NCI-H1930 (cell line): ENCODE measurements at places on chromosomes 2 and 18.

- no peak for DNase-seq
Observed at GRCh38 chr2:63544017-63544627, 44.2 kb downstream of the WDPCP start.

GRCh38 chr2:49770919-49771318, 616.6 kb upstream of the FSHR start:
- DNase-seq: no peak

- DNase-seq: no peak
Observed at GRCh38 chr18:41075212-41075611, 879.8 kb upstream of the PIK3C3 start.

- peak; percentile 53 for DNase-seq
Observed at GRCh38 chr2:66696374-66696773, 261.4 kb downstream of the MEIS1 start.

DNA sequence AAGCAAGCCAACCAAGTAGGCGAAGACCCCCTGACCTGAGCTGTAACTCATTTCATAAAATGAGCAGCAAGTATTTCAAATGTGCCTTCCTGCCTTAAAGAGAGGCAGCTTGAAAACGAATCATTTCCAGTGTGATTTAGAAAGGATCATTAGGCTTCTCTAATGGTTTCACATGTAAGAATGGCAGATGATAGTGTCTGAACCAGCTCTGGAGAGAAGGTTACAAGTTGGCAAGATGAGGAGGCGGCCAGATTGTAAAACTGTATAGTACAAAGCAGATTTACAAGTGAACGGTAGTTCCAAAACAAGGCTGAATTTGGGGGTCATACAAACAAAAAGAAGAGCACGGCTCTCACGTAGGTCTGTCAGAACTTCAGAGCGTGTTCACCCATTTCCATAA, 132.4 kb downstream of the ZNF516 start:
- DNase-seq: no peak

- DNase-seq: no peak
Observed at GRCh38 chr2:175880-176820, 87.7 kb downstream of the SH3YL1 start.

GRCh38 chr2:195859513-195859912, 202.5 kb downstream of the SLC39A10 start:
- DNase-seq: no peak

DNA sequence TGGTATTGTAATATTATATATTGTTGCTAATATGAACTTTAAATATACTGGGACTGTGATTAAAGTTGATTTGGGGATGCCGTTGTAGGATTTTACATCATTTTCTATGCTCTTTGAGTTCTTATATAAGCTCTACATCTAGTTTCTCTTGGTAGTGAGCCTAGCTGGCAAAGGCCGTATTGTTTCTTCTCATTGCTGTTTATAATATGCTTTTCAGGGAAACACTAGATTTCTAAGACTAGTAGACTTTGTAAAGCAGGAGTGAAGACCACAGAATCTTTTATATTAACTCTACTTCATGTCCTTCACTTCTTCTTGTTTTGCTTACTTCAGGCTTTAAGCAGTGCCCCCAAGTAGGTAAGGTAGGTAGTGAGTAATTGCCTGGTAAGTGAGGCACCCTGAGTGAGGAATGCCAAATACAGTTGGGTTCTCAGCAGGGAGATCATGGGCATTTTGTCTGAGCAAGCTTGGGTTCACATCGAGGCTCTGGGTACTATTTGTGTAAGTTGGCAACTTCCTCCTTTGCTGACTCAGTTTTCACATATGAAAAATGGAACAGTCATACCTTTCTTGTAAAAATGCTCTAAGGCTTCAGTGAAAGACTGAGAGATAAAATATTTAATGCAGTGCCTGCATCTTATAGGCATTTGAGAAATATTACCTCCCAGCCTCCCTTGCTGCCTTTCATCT, 96.4 kb downstream of the RNF144A start:
- DNase-seq: no peak

DNA sequence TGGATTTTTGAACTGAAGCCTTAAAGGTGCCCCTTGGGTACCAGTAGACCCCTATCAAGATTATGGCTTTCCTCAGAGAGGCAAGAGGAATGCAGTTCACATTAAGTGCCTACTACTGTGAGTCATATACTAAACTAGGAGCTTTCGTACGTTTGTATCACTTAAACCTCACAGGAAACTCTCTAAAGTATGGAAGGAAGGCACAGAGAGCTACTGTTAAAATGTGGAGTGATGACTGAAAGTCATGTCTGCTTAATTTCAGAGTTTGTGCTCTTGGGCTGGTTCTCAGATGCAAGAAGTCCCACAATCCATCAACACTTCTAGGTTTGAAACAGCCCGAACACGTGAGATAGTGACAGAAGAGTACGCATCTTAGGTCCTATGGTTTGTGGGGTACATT, 4.7 kb downstream of the PLCL1 start:
- DNase-seq: no peak

GRCh38 chr2:237624565-237624964, 2.8 kb upstream of the LRRFIP1 start:
- DNase-seq: no peak

- DNase-seq: no peak
Observed at GRCh38 chr18:40935423-40935822, 1019.6 kb upstream of the PIK3C3 start.

DNA sequence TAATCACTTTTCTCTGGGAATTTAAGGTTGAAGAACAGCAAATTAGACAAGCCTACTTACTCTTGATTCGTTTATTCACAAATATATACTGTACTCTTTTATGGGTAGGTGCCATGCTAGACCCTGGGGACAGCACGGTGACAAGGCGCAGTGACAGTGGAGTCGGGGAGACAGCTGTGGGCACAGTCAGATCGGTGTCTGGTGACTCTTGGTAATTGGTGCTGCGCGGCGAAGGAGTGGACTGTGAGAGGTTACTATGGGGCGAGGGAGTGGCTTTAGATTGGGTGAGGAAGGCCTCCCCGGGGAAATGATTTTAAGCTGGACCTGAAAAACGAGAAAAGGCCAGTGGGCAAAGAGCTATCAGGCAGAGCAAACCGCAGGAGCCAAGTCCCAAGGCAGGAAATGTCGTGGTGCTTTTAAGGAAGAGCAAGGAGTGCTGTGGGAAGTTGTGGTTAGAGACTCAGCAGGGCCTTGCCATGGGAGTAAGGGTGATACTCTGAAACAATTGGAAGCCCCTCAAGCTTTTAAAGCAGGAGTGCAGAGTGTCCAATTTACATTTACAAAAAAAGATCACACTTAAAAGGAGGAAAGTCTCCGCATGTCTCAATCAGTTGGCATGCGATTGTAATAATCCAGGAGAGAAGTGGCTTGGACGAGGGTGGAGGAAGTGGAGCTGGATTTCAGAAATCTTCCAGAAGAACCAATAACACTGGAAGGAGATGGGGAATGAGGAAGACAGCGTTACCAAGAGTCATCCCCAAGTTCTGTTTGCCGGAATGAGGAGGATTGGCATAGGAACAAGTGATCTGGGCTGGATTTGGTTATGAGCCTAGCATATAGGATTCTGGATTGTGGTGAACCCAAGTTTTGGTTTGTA, 36.1 kb upstream of the TXNDC2 start:
- DNase-seq: no peak

- DNase-seq: no peak
Observed at GRCh38 chr2:37342591-37343220, 1.7 kb upstream of the QPCT start.

- no peak for DNase-seq
Observed at GRCh38 chr18:43303376-43303775, 26.1 kb upstream of the SYT4 start.
